Ovary (tissue), 10 donors: ENCODE measurements at places on chromosomes 13 and 19. TPM values are rescaled to one million over a fixed set of nuclear protein-coding genes. Genes with fewer than 3 reads are reported as not detected.

Gene OR10H1
- polyA plus RNA-seq = not detected

Gene CRYL1
- 34.4 TPM for polyA plus RNA-seq

Gene FBN3
- polyA plus RNA-seq = not detected

Gene PRR19
- 0.71 TPM for polyA plus RNA-seq

Gene LCP1
- polyA plus RNA-seq = 56.9 TPM

Gene ZNF677
- polyA plus RNA-seq = 23.7 TPM

Gene CALR3
- polyA plus RNA-seq = not detected

Gene STARD13
- polyA plus RNA-seq = 7.2 TPM

Gene MBD3L3
- polyA plus RNA-seq = not detected

Gene ARHGAP35
- 23.1 TPM for polyA plus RNA-seq

Gene ATP12A
- not detected for polyA plus RNA-seq

Gene FLT1
- polyA plus RNA-seq = 7.3 TPM

Gene MFSD12
- polyA plus RNA-seq = 17.4 TPM

Gene OSCAR
- polyA plus RNA-seq = 1.1 TPM

Gene MYO9B
- polyA plus RNA-seq = 25.1 TPM

Gene TSSK6
- not detected for polyA plus RNA-seq

Gene TMEM38A
- 2.2 TPM for polyA plus RNA-seq

Gene FFAR2
- 0.32 TPM for polyA plus RNA-seq

Gene SMIM44
- not detected for polyA plus RNA-seq

Gene AKAP11
- 16.4 TPM for polyA plus RNA-seq

Gene FLT3LG
- 15.3 TPM for polyA plus RNA-seq

Gene LRRC63
- polyA plus RNA-seq = 0.12 TPM

Gene SCEL
- not detected for polyA plus RNA-seq

Gene LYPD5
- 0.27 TPM for polyA plus RNA-seq

Gene LIM2
- polyA plus RNA-seq = not detected

Gene ZNF563
- 4.3 TPM for polyA plus RNA-seq

Gene BRME1
- 0.57 TPM for polyA plus RNA-seq

Gene IGFL2
- polyA plus RNA-seq = not detected

Gene PCP2
- 0.40 TPM for polyA plus RNA-seq
